ENCODE measurements at places on chromosomes 11 and 22.

DNA sequence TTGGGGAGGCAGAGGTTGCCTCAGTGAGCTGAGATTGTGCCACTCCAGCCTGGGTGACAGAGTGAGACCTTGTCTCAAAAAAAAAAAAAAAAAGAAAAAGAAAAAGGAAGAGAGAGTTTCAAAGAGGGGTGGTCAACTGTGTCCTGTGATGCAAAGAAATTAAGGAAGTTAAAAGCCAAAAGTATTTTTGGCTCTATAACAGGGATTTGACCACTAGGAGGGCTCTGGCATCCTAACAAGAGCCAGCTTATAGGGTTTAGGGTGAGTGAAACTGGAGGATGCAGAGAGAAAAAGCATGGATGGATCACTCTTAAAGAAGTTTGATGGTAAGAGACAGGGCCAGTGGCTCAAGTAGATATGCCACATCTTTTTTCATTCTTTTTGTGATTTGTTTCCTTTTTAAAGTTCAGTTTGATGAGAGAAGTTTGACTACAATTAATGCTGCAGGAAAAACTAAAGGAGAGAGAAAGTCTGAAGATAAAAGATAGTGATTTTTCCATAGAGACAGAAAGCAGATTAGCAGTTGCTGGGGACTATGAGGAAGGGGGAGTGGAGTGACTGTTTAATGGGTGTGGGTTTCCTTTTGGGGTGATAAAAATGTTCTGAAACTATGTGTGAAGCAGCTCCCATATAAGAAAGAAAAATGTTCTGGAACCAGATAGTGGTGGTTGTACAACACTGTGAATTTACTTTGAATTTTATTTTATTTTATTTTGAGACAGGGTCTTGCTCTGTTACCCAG is 11.1 kb upstream of the MICAL2 start:
- DNase-seq, result no peak

GRCh38 chr11:57896361-57897145 is 127.1 kb upstream of the OR9Q1 start:
- no peak for DNase-seq

DNA sequence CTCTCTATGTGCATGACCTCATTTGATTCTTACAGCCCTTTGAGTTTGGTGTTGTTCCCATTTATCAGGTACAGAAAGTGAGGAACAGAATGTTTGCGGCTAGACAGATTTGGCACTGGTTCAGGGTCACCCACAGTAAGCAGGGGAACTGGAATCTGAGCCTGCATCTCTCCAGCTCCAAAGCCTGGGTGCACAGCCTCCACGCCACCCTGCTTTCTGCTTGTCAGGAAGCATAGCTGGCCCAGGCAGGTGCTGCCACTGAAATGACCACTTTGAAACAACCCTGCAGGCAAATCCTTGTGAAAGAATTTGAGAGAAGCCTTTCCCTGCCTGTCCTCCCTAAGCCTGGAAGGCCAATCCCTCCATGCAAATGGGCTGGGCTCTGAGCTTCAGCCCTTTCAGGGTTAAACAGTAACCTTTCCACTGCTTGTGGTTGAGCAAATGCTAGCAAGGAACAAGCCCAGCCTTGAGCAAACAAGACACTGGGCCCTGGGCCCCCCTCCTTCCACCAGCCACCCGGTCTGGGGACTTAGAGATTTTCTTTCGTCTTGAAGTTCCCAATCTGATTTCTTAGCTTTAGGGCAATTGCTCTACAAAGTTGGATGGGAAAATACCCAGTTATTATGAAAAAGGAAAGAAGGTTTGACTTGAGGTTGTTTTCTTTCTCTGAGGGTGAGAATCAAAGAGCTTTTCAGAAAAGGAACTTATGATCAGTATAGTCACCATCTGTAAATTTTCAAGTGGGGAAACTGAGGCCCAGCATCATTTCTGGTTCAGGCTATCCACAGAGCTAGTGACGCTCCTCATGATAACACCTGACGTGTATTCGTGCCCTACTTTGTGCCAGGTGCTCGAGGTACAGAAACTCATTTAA is 19.4 kb downstream of the EHF start:
- no peak for DNase-seq

- peak; percentile 77 for DNase-seq
Observed at GRCh38 chr11:75667831-75668450, 897 bp downstream of the MAP6 start.
